ENCODE measurements at places on chromosomes 5 and 9.

GRCh38 chr5:136749016-136749415, 383.7 kb upstream of the TRPC7 start:
- no peak for DNase-seq

GRCh38 chr5:34996261-34996660, 51.5 kb downstream of the AGXT2 start:
- no peak for DNase-seq

DNA sequence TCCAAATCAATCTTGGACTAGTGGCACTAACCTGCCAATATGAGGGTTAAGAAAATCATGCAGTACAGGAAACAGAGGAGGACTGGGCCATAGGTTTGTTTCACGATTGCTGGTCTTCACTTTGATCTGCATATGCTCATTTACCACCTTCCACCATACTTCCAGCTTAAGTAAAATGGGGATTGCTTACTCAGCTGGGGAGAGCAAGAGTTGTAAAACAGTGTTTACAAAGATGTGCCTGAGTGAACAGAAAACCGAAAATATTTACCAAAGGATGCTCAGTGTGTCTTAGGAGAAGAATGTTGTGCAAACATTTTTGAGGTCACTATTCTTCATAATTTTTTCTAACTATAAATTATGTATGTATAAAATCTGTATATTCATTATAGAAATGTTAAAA, 65.1 kb upstream of the DNAH5 start:
- DNase-seq = no peak

DNA sequence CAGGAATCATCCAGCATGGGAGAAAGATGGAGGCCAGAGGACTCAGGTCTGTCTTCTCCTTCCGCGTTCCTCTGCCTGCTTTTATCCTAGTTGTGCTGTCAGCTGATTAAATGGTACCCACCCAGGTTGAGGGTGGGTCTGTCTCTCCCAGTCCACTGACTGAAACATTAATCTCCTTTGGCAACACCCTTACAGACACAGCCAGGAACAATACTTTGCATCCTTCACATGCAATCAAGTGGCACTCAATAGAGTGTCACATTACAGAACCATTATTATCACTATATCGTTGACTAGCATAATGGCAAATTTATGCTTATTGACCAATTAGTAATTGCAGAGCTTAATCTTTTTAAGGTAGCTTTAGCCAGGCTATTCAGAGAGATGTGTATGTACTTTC, 64.8 kb downstream of the UNC13B start:
- no peak for DNase-seq

- DNase-seq = no peak
Observed at GRCh38 chr9:89498852-89499480, 1.1 kb upstream of the SEMA4D start.

- DNase-seq = no peak
Observed at GRCh38 chr5:179270581-179271427, 74.5 kb downstream of the ADAMTS2 start.

GRCh38 chr9:89465001-89465451, 32.9 kb downstream of the SEMA4D start:
- DNase-seq = no peak

DNA sequence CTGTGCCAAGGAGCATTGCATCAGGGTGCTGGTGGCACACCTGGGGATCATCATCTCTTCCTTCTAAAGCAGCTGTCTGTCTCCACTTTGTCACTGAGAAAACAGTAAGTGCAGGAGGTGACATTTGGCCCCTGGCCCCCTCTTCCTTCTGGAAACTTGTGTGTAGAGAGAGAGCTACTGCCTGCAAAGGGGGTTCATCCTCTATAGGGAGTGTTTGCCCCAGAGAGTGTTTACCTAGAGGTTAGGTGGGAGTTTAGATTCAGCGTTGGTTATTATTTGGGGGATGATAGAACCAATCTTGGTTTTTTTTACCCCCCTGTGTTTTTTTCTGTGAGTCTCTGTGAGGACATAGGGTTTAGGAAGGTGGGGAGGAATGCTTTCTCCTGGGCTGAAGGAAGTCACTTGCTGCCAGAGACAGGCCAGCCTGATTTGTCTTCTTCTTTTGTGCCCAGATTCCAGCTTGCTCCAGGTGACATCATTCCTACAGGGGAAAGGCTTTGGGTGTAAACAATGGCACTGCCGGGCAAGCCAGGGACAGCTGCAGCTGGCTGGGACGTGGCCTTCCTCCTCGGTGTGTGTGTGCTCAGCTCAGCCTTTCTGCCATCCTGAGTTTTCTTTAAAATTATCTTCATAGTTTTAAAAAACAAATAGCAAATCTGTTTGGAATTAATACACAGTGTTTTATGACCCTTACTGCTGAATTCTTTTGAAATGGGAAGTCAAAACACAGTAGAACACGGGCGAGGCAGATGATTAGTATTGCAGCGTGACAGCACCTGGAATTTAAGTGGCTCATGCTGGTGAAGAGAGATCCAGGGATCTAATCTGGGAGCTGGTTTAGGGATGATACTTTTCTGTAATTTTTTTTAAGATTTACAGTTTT, 24.5 kb downstream of the PRRC2B start:
- DNase-seq = no peak

DNA sequence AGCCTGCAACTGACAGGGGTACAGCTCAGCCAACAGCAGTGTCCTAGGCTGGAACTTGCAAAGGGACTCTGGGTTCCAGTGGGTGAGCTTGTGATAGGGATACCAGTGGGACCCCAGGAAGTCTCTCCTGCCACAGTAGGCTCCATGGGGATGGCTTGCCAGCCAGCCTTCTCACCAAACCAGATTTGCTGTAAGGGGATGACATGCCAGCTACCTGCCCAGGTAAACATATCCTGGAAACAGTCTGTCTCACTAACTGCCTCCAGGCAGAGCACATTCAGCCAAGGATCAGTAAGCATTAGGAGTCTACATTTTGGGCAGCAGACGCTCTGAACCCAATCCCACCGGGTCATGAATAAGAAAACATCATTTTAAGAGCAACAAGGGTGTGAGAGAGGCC, 49.9 kb downstream of the SIL1 start:
- no peak for DNase-seq

DNA sequence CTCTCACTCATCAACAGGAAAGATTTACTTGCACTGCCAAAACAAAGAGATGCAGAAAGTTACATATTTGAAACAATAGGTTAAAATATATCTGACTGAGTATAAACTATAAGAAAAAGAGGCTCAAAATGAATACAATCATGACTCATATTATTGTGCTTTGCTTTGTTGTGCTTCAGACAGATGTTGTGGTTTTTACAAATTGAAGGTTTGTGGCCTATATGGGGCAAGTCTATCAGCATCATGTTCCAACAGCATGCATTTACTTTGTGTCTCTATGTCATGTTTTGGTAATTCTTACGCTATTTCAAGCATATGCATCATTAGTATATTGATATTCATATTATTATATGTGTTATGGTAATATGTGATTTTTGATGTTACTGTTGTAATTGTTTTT, 330.0 kb downstream of the PRR16 start:
- DNase-seq = no peak

DNA sequence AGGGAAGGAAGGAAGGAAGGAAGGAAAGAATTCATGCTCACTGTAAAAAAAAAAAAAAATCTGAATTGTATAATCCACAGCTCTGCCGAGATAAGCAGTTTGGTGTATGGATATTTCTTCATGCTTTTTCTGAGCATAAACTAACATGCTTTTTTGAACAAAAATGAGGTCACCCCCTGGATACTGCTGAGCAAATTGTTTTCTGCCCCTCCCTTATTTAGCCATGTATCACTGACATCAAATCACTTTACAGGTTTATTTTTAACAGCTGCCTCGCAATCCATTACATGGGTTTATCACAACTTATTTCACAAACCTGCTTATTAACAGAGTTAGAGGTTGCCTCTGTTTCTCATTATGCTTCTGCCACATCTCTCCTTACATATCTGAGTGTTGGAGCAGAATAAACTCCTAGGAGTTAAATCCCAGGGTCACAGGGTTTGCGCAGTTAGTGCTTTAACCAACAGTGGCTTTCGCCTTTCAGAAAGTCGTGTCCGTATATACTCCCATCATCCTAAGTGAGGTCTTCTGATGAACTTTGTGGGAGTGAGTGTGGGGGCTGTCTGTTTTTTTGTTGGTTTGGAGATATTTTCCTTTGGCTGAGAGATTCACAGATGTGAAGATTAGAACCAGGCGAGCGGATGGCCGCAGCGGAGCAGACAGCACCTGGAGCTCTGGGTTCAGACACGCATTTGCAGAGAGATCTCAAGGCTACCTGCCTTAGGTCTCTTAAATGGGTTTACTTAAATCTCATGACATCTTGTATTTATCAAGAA, 57.7 kb downstream of the AK8 start:
- DNase-seq = no peak

GRCh38 chr5:174307031-174307408, 261.5 kb downstream of the NSG2 start:
- no peak for DNase-seq

GRCh38 chr5:180535573-180535972, 41.4 kb downstream of the CNOT6 start:
- DNase-seq = no peak

DNA sequence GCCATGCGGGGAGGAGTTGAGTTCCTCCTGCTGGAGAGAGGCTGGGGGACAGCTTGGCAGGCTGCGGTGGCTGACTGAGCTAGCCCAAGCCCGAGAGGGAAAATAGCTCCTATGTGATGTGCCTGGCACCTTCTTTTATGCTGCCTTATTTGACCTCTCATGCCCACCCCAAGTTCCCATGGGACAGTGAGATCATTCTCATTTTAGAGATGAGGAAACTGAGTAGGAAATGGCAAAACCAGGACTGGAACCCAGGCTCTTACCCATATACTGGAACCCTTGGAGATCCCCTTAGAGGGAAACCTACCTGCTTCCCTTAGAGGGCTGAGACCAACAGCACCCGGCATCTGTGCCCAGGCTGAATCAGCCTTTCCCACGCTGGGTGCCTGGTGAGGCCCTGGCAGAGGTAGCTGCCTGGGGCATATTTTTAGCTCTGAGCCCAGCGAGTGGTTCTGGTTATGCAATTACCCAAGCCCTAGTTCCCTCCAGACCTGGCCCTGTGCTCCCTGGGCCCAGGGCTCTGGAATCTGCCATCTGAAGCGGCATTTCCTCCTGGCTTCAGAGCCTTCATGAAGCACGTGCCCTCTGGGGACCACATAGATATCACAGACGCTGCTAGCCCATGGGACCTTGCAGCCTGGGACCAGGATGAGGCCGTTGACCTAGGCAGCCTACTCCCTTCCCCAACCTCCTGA, 23.6 kb downstream of the COL27A1 start:
- DNase-seq = no peak

GRCh38 chr9:33676746-33677505, 118.4 kb upstream of the PRSS3 start:
- no peak for DNase-seq

DNA sequence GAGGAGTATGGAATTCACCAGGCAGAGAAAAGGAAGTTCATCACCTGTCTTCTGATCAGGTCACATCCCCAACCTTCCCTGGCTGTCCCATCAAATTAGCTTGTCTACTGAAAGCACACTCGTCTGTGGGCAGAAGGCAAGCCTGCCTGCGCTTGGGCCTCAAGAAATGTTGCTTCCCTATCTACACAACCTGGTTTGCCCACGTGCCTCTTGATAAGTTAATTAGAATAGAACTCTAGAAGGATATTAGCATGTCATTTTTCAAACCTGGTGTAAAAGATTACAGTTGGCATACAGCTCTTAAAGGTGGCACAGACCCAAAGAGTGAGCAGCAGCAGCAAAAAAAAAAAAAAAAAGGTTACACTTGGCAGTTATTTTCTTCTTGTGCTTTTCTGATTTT, 5.1 kb downstream of the TTC23L start:
- no peak for DNase-seq

DNA sequence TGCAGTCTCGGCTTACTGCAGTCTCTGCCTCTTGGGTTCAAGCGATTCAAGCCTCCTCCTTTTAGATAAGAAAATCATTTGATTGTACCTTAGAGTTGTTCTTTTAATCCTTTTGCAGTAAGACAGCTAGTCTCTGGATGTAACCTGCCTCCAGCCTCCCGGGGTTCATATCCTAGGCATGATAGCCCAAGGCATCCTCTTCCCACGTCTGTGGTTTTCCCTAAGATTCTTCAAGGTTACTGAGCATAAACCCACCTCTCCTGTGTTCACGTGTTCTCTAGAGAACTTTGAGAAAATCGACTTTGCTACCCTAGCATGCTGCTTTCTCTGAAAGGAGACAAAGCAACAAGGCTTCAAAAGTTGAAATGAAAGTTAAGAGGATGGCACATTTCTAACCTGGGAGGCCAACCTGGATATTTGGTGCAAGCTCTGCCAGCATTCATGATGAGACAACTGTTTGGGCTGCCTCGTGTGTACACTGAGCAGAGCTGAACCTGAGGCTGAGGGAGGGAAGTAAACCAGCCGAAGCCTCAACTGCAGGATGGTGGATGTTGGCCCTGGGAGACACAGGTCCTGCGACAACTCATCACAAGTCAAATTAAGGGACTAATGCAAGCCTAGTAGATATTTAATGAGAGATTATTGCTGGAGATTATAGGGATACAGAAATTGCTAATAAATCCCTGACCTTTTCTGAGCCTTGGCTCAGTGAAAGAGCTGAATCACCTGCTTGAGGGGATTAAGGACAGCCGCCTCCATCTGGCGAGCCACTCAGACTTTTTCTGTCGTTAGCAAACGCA, 261.8 kb downstream of the ARHGAP26 start:
- DNase-seq = no peak

DNA sequence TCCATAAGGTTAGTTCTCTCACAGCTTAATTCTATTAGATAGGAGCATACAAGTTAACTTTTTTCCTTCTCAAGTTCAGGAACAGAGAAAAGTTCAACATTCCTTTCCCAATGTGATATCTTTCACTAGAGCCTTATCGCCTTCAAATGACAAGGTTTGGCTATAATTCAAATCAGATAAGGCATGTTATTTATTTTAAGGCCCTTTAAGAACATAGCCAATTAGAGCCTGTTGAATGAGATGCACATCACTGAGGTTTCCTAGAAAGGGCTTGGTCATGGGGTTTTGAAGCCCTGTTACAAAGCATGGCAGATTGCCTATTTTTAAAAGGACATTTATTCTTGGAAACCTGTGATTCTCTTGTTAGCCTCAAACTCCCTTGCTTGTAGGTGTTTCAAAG, 123.4 kb downstream of the BASP1 start:
- DNase-seq = no peak

GRCh38 chr5:102450313-102450990, 48.3 kb downstream of the SLCO6A1 start:
- no peak for DNase-seq

GRCh38 chr5:21573416-21574314, 1279.5 kb downstream of the CDH12 start:
- DNase-seq = no peak

All from stimulated activated CD8-positive, alpha-beta memory T cell treated with anti-CD3 and anti-CD28 coated beads, Interleukin-4, amount 100 ng/mL, for 1 hour (primary cell).